Mesothelial cell of epicardium (in vitro differentiated cells): ENCODE measurements at places on chromosomes 16 and 17.

DNA sequence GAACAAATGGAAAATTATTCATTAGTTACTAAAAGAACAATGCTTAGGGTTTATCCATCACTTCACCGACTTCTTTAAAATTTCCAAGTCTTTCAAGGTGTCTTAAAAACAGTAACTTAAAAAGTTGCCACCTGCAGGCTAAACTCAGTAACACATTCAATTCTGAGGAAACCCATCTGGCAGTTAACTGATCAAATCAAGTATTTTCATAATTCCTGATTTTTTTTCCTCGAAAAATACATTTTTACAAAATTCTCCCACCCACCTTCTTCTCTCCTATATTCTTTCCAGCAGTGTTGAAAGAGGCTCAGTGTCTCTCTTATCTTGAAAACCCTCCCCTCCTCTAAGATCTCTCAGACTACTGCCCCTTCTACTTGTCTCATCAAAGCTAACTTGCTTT, 29.9 kb downstream of the PARN start:
- DNase-seq: no peak

DNA sequence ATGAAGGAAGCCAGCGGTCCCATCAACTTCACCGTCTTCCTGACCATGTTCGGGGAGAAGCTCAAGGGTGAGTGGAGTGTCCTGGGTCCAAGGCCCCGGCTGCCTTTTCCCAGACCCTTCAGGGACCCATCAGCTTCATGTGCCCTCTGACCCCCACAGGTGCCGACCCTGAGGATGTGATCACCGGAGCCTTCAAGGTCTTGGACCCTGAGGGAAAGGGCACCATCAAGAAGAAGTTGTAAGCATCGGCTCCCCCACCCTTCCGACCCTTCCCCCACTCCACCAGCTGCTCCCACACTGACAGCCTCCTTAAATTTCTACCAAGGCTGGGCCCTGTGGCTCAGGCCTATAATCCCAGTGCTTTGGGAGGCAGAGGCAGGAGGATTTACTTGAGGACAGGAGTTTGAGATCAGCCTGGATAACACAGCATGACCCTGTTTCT, 1.9 kb downstream of the MYL11 start:
- DNase-seq: no peak

GRCh38 chr16:23072769-23073549, 76.3 kb downstream of the USP31 start:
- no peak for DNase-seq

- DNase-seq: no peak
Measured at GRCh38 chr17:4939546-4939795, 375 bp downstream of the SLC25A11 start.

DNA sequence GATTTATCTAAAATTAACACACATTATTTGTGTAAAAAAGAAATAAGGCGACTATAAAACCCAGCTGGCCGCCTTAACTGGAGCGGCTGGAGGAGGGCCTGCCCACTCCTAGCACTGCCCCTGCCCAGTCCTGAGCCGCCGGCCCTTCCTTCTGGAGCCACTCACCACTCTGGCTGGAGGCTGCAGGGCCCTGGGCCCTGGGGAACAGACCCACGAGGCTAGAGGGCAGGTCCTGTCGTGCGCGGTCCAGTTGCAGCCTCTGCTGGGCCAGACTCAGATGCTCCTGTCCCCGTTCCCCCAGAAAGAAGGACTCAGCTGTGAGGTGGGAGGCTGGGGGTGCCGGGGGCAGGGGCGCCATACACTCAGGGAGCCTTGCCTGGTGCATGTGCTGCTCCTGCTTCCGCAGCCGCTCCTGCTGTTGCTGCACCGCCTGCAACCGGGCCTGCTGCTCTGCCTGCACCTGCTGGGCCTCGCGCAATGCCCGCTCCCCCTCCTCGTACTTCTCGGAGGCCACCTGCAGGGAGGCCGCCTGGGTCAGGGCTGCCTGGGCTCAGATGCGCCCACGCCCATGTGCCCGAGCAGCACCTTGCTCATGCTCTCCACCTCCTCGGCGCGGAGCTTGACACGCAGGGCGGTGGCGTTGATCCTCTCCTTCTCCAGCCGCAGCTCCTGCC, 9.0 kb upstream of the MRPL38 start:
- DNase-seq: no peak

DNA sequence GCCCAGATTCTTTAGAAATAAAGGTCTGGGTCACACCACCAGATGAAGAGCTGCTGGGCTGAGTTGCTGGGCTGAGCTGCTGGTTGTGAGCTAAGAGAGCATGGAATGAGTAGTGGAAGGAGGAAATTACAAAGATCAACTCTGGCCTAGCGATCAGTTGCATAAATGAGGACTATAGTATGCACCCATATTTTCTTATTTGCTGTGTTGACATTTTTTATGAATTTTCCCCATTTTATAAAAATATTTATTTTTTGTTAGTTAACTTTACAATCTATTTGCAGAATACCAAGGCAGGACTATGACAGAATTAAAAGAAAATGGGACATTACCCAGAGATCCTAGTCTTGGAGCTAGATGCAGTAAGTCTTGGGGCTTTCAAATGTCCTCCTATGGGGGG, 23.6 kb upstream of the SLC13A2 start:
- no peak for DNase-seq

GRCh38 chr16:59148769-59149155, 414.6 kb upstream of the GOT2 start:
- DNase-seq: no peak

GRCh38 chr16:68396481-68396880, 51.8 kb downstream of the SMPD3 start:
- DNase-seq: no peak

- DNase-seq: no peak
Measured at GRCh38 chr17:1227917-1228780, 42.1 kb upstream of the BHLHA9 start.

- DNase-seq: no peak
Measured at GRCh38 chr16:87333101-87333500, 15.9 kb upstream of the C16orf95 start.

GRCh38 chr17:68623811-68624210, 22.6 kb upstream of the FAM20A start:
- DNase-seq: no peak
